ENCODE measurements at places on chromosomes 2 and 18. TPM values are rescaled to one million over a fixed set of nuclear protein-coding genes. Genes with fewer than 3 reads are reported as not detected.

- DNase-seq, result peak; percentile 17
Measured at GRCh38 chr2:45353879-45354278, 257.2 kb downstream of the SRBD1 start.

DNA sequence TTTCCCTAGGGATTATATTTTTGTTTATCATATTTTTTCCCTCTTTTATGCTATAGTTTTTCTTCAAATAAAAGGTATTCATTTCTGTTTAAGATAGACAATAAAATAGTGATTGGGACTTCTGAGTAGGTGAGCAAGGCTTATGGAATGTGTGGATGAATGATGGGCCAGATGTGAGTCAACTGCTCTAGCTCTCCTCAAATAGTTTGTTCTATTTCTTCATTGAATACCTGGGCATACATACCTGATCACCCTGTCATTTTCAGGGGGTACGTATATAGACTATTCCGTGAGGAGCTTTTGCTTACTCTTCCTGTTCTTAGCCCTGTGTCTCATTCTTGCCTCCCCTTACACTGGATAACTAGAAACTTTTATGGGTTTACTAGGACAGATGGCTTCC, 41.9 kb downstream of the BABAM2 start:
- no peak for DNase-seq

DNA sequence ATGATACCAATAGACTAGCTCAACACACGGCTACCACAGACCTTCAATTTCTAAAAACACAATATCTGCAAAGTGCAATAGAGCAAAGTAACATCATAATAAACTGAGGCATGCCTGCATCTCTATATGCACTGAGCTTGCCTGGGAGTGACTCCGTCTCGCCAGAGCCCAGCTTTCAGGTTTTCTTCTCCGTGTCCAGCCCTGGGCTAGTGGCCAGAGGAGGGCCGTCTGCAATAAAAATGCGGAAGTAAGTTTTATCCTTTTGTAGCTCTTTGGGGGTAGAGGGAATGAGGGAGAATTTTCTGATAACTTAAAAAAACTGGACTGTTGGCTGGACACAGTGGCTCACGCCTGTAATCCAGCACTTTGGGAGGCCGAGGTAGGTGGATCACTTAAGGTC, 41.0 kb upstream of the GPR17 start:
- no peak for DNase-seq

Gene ANKZF1
- 149 TPM for total RNA-seq

Gene SLC9A4
- total RNA-seq, result 0.07 TPM
